ENCODE measurements at places on chromosomes 2 and 18. TPM values are rescaled to one million over a fixed set of nuclear protein-coding genes. Genes with fewer than 3 reads are reported as not detected.

Gene MSH2
- total RNA-seq = 9.7 TPM

Gene CYP1B1
- 34.1 TPM for total RNA-seq

Gene PLEK
- total RNA-seq = 33.0 TPM

Gene ST6GAL2
- total RNA-seq = 16.3 TPM

Gene EN1
- not detected for total RNA-seq

Gene CFAP210
- total RNA-seq = not detected

Gene SERPINB5
- not detected for total RNA-seq

Gene OTOS
- total RNA-seq = not detected

- no peak for ATAC-seq
Measured at GRCh38 chr2:460861-461260, 173.0 kb upstream of the ALKAL2 start.

- no peak for ATAC-seq
Measured at GRCh38 chr2:165450156-165450555, 19.3 kb upstream of the CSRNP3 start.

- ATAC-seq = no peak
Measured at GRCh38 chr2:40173276-40173675, 278.6 kb downstream of the SLC8A1 start.

DNA sequence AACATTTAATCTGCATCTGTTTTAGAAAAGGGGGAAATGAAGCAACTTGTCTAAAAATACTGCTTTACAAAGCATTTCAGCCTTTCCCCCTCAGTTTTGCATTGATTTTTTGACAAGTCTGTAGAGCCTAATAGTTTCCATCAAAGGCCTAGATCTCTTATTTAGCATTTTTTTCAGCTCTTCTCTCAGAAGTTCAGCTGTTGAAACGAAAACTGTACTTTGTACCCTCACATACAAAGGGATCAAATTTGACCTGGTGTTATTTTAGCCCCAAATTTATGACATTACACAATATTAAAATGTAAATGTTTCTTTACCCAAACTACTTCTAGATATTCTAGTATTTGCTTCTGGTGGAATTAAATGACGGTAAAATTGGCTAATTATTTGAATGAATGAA, 13.0 kb downstream of the YPEL5 start:
- no peak for ATAC-seq

GRCh38 chr18:10487154-10487553, 32.7 kb downstream of the APCDD1 start:
- no peak for ATAC-seq

GRCh38 chr2:12071318-12071717, 324.9 kb downstream of the LPIN1 start:
- no peak for ATAC-seq

DNA sequence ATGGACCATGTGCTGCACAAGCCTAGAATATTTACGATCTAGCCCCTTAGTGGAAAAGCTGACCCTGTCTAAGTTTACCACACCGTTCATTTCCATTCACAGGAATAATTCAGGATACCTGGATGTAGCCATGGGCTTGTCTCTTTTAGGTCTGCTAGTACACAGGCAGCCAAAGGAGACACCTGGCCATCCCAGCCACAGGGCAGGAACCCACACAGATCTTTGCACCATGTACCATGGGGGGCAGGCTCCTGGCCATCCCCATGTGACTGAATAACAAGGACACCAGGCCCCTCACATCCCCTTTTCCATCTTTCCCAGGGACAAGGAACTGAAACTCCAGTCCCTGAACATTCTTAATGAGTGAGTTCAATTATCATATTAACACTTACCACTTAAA, 467.3 kb upstream of the MYT1L start:
- no peak for ATAC-seq

DNA sequence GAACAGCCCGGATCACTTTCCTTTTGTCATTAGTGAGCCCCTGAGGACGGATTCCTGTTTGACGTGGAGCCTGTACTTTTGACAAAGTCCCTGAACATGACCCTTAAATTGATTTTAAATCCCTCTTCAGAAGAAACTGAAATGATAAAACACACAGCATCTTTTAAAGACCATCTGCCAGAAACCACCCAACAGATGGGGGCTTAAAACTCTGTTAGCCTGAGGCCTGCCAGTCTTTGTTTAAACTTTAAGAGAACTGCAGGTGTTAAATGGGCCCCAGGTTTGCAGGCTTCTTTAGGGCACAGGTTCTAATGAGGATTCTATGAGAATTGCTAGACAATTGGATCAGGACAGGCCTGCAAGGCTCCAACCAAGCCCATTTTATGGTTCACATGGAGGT, 177.9 kb downstream of the ALK start:
- ATAC-seq = no peak

GRCh38 chr2:190050001-190050400, 12.5 kb downstream of the MSTN start:
- ATAC-seq = no peak

- ATAC-seq = no peak
Measured at GRCh38 chr2:133418021-133418420, 150.2 kb downstream of the NCKAP5 start.

- ATAC-seq = no peak
Measured at GRCh38 chr2:10941383-10941782, 29.6 kb downstream of the KCNF1 start.

GRCh38 chr18:51007790-51008139, 22.2 kb upstream of the SMAD4 start:
- no peak for ATAC-seq

DNA sequence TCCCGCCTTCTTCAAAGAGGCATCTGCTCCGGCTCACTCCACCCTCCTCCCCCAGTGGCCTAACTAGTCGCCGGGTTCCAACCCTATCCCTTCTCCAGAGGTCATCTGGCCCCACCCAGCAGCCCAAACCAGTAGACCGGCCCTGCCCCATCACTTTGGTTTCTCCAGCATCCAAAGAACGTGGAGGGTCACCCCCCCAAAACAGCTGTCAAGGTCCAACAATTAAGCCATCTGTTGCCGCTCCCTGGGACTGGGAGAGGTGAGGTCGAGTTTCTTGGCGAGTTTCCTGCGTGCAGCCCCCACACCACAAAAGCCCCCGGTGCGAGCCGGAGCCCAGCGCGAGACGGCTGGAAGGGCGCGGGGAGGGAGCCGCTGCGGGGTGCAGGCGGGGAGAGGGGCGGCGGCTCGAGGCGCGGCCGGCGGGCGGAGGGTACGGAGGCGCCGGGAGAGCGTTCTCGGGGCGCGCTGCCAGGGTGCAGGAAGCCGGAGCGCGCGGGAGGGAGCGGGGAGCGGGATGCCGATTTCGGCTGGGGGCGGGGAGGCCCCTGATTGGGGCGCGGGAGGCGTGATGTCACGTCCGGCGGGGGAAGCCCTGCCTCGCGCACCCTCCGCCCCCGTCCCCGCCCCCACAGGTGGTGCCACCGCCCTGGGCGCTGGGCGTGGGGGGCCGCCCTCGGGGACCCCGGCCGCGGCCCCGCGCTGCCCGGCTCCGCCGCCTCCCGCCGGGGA, 571 bp upstream of the GPC1 start:
- ATAC-seq = peak; percentile 92
